ENCODE measurements at places on chromosomes 1 and 21.

DNA sequence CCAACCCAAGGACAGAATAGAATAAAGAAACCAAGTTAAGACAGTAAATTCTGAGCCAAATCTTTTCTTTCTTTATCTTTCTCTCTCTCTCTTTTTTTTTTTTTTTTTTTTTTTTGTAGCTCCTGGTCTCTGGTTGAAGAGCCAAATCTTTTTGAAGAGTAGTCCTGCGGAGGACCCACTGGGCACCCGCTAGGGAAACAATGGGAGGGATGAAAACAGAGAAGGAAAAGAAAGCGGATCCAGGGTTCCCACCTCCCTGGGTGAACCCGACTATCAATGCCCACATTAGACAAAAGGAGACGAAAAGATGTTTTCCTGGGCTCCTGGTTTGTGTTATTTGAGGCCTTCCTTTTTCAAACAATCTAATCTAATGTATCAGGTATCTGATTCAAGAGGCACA, 49.8 kb upstream of the FBXO28 start:
- no peak for DNase-seq

- no peak for DNase-seq
Observed at GRCh38 chr1:211870156-211870555, 39.6 kb upstream of the LPGAT1 start.

- DNase-seq = no peak
Observed at GRCh38 chr1:236851871-236852270, 56.8 kb downstream of the MTR start.

- no peak for DNase-seq
Observed at GRCh38 chr1:233620065-233620464, 6.2 kb downstream of the KCNK1 start.

DNA sequence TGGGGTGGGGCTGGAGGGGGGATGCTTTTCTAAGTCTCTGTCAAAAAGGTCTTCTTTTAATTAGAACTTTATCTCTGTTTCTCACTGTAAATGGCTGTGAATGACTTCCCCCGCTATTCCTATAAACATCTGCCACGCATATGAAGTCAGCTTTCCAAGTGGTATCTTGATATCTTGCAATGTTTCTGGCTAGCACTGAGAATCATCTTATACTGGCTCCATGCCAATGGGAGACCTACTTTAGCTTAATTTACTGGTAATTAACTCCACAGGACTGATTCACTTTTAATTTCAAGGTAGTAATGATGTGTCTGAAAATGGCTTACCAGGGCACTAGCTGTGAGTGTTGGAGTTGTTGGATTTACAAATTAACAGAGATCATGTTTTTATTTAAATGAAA, 4.3 kb downstream of the GPR88 start:
- no peak for DNase-seq

DNA sequence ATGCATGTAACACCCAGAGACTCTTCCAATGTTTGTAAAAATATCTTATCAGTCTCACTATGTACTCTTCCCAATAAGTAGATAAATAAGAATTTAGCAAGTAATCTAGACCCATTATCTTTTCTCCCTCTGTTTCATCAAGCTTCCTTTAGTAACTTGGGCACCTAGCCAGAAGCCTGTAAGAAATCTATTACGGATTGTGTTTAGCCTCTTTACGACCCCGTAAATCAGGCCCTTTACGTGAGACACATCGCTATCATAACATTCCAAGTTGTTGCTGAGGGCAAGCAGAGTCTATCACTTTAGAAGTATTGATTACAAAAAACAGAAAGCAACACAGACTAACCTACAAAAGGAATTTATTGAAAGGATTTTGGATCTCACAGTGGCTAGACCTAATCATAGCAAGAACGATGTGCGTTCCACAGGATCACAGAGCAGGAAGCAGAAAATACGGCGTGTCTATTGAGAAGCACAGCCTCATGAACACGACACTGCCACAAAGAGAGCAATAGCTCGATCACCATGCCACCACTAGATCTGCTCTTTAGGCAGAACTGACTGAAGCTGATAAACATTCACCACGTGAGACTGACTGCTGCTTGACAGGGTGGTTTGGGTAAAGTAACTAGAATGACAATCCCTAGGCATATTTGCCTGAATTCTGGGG, 922.1 kb downstream of the AMY1C start:
- no peak for DNase-seq

DNA sequence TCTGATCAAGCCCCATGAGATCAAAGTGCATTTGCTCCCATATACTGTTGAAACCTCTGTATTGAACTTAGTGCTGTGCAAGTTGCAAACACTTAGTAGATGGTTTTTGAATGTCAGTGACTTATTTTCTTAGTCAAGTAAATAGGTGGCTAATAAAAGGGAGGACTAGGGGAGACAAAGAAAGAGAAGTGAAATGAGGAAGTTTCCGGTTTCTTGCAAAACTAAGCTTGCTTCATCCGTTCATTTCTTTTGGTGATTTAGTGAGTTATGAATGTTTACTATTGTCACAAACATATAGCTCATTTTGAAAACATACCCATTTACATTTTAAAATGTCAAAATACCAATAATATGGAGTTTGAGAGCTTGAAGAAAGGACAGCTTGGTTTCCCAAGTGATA, 23.0 kb downstream of the ADAMTS5 start:
- no peak for DNase-seq

DNA sequence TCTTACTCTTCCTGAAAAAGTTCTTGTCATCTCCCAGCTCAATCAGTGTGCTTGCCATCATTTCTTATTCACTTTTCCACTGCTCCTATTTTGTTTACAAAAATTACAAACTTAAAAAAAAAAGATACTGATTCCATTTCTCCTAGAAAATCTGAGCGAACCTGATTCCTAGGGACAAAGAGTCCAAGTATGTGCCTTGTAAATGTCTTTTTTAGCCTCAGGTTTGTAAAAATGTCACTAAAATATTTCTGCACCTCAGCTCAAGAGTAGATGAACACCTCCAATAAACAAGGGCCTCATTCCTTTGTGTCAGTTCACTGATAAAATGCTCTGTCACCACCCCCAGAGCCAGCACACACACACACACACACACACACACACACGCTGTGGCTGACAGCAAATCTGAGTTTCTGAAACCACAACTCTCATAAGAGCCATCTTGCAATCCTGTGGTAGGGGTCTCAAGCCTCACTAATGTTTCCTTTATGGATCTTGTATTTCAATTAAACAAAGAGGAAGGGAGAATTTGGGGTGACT, 299.2 kb downstream of the PBX1 start:
- DNase-seq = no peak

- DNase-seq = no peak
Observed at GRCh38 chr1:244800821-244801220, 34.6 kb upstream of the COX20 start.

DNA sequence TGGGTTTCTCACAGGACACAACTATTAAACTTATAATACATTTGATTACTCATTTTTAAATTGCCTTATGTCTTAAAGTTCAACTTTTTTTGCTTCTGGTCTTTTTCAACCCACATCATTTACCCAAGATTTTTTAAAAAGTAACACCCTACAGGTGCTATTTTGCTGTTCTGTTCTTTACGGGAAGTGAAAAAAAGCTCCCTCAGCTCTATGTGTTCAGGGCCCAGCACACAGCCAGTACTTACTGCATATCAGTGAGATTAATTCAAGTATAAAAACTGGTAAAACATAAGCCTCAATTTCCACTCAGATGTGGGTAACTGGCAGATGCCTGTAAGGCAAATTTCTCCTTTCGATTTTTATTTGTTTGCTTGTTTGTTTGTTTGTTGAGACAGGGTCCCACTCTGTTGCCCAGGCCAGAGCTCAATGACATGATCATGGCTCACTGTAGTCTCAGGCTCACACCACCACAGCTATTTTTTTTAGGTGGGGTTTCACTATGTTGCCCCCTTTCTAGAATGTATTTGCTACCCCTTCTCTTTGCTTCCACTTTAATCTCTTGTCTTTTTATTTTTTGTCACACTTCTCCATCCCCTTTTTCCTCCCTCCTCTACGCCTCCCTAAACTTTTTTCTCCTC, 20.3 kb downstream of the RNASEL start:
- DNase-seq = no peak

- DNase-seq = no peak
Observed at GRCh38 chr1:187848321-187848720, 1019.6 kb downstream of the PLA2G4A start.

DNA sequence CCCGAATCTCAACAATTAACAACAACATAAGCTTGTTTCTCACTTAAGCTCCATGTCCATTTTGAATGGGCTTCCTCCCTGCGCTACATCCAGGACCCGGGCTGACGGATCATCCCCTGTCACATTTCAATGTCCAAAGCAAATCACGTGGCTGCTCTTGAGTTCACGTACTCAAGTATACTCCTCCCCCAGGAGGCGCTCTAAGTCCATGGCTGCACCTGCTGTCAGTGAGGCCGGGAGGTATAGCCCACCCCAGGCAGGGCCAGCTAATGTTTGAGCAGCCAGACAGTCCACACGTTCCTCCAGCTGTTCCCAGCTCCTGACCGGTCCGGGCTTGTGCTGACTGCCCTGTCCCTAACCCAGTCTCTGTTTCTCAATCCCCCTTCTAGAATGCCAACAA, 220.8 kb downstream of the SLC35F3 start:
- peak; percentile 70 for DNase-seq

GRCh38 chr21:44304877-44305293, 5.0 kb downstream of the PFKL start:
- DNase-seq = no peak

- no peak for DNase-seq
Observed at GRCh38 chr21:25964015-25964414, 206.6 kb downstream of the APP start.

GRCh38 chr1:3787349-3787715, 9.0 kb downstream of the LRRC47 start:
- no peak for DNase-seq

GRCh38 chr1:115810609-115811008, 30.3 kb downstream of the NHLH2 start:
- no peak for DNase-seq
